ENCODE measurements at places on chromosomes 1 and 21. TPM values are rescaled to one million over a fixed set of nuclear protein-coding genes. Genes with fewer than 3 reads are reported as not detected.

S1PR1 gene
- total RNA-seq: 3.2 TPM

CD84 gene
- 0.17 TPM for total RNA-seq

- no peak overlapping the region for H3K27ac ChIP-seq
- peaks cover 32% of the 10 kb centered on the region for H3K36me3 ChIP-seq
- peaks cover 24% of the 10 kb centered on the region for H3K27me3 ChIP-seq
- DNase-seq: no peak
Measured at GRCh38 chr1:155640367-155640766, 30.3 kb downstream of the MSTO1 start.

- no peak overlapping the region for H3K4me3 ChIP-seq
- H3K4me1 ChIP-seq: peaks cover 4% of the 10 kb centered on the region
- H3K27ac ChIP-seq: no peak overlapping the region
- no peak for DNase-seq
Measured at GRCh38 chr1:171038284-171038683, 52.4 kb upstream of the FMO3 start.

DNA sequence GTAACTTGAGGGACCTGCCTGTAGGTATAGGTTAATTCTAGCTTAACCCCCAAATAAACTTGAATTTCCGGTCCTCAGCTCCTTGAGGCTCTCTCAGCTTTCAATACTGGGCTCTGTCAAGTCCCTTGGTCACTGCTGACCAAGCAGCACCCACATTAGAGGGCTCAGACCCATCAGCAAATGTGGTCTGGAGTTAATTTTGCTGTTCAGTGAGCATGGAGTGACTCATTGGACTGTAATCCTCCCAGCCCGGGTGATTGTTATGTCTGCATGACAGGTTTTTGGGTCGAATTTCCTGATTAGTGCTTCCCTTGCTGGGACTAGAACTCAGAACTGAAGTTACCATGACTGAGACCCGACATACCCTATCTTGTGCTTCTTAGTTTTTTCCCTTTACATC lies 130.6 kb downstream of the URB2 start:
- H3K36me3 ChIP-seq: no peaks in the 10 kb centered on the region
- DNase-seq: no peak
- H3K27me3 ChIP-seq: no peaks in the 10 kb centered on the region

Measured in WTC11 (cell line).